ENCODE measurements at places on chromosomes 6 and 20.

- DNase-seq, result no peak
These were observed 64.9 kb upstream of the BTBD3 start for GRCh38 chr20:11852811-11853210.

GRCh38 chr20:20321134-20321533 lies 46.8 kb upstream of the INSM1 start:
- no peak for DNase-seq

- DNase-seq, result no peak
These were observed 39.2 kb upstream of the ZNF831 start for GRCh38 chr20:59124296-59125029.

DNA sequence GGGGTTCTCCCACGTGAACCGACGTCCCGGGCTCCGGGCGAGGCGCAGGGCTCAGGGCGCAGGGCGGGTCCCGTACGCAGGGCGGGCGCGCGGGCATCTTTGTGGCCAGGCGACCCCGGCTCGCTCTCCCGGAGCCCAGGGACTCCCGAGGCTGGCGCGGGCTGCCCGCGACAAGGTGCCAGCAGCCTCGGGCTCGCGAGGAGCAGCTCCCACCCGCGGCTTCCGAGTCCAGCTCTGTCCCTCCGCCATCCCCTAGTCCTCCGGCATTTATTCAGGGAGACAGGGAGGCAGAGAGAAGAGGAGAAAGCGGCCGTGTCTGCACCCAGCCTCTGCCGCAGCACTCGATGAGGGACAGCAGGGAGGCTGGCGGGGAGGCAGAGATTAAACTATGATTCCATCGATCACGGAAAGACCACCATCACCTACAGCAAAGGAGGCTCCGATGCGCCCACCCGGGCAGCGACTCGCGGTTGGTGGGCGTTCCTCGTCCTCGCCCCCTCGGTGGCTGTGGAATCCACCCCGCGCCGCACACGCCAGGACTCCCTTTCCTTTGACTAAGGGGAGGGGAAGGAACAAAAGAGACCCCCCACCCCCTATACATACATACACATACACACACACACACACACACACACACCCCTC lies 1.1 kb downstream of the RGS17 start:
- DNase-seq, result no peak
